ENCODE measurements at places on chromosomes 5 and 9.

- peak; percentile 43 for DNase-seq
Observed at GRCh38 chr9:19999491-20000057, 210.7 kb upstream of the SLC24A2 start.

DNA sequence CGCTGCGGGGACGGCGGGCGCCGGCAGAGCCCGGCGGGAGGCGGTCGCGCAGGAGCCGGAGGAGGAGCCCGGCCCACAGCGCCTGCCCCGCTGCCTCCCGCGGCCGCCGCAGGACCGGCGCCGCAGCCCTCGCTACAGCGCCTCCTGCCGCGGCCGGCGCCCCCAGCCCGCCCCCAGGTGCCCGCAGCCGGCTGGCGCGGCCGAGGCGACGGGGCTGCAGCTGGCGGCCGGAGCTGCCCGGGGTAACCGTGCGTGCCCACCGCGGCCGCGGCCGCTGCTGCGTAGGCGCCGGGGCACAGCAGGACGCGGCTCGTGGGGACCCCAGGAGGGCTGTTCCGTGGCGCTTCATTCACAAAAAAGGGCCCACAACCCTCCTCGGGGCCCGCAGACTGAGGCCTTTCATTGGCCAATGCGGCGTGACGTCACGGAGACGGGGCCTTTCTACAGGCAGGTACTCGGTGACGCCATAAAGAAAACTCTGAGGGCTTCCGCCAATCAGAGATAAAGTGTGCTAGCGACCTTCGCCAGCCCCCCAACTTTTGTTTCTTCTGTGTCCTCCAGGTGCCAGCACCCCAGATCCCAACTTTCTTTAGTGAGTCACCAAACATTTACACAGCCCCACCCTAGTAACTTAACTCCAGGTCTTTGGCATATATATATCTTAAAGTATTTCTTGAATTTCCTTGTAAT, at the start of gene CDC14B:
TSS of gene CDC14B (minus strand) at position 353 of the 690 bp plus-strand sequence. CDS start 465 bp downstream, outside the sequence.
- DNase-seq, result peak; percentile 81

GRCh38 chr5:172782169-172783039, 11.4 kb upstream of the DUSP1 start:
- no peak for DNase-seq

GRCh38 chr9:34459941-34460340, 1.3 kb downstream of the DNAI1 start:
- DNase-seq, result no peak

- peak; percentile 65 for DNase-seq
Observed at GRCh38 chr5:163846512-163846911, 341.1 kb downstream of the MAT2B start.

DNA sequence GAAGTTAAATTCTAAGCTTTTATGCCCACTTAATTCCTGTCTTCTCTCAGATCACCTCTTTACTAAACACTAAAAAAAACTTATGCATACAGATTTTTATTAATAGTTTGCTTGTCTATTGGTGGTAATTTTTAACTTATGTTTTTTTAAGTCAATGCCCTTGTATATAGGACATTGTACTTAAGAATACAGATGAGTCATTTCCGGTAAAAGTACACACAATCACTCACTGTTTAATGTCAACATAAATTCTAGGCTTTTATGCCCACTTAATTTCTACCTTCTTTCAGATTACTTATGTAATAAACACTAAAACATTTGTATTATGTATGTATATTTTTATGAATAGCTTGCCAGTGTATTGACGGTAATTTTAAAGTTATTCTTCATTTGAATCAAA, 872.8 kb upstream of the CDH9 start:
- no peak for DNase-seq

GRCh38 chr9:81656004-81656403, 33.3 kb downstream of the TLE1 start:
- no peak for DNase-seq

- no peak for DNase-seq
Observed at GRCh38 chr9:117253261-117253660, 161.6 kb downstream of the ASTN2 start.

- DNase-seq, result no peak
Observed at GRCh38 chr5:132017316-132017715, 5.9 kb upstream of the ACSL6 start.

DNA sequence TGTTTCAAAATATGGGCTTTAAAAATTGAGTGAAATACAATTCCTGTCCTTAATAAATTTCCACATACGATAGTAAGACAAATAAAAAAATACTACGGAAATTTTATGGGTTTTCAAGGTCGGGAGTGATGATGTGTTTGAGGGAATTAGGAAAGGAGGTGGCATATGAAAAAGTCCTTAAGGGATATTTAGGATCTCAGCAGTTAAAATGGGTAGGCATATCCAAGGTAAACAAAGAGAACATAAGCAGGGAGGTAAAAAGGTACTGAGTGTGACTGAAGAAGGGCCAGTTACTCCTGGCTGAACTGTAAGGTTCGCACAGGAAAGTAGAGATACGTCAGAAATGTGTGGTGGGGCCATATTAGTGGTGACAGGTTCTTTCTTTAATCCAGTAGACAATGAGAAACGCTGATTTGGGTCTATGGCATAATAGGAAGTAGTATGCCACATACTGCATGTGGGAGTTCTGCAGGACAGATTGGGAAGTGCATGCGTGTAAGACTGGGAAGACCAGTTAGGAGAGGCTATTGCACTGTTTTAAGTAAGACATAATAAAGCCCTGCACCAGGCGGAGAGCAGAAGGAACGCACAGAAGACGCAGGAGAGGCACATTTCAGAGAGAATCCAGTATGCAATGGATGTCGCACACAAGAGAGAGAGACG, 937 bp upstream of the HMGCR start:
- DNase-seq, result peak; percentile 87

DNA sequence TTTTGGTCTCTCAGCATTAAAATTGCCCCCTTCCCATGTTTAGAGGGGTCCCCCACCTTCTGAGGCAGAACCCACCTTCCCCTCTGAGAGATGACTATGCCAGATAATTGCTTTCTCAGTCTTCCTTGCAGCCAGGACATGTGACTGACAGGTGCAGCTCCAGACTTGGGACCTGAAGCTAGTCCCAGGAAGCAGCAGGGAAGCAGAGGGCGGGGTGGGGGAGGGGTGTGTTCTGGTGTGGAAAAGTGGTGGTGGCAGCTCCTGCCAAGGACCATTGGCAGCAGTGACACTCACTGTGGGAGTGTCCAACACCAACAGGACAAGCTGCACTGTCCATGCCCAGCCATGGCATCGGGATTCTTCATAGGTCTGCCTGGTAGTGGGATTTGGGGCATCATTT, 2.3 kb downstream of the EIF4E1B start:
- DNase-seq, result no peak

DNA sequence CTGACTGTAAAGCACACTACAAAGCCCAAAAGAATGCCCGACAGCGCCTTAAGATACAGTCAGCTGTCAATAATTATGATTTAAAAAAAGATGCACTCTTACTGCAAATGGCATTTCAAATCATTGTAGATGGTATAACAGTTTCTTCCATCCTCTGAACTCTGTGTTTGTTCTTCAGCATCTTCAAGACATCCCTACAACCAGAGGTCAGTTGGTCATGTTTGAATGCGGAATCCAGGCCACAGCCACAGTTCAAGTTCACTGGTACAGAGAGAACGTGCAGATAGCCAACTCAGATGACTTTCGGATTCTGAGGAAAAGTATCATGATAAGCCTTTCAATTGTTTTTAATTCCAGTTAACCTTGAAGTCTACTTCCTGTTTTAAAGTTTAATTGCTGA, 8.7 kb upstream of the MYOT start:
- no peak for DNase-seq

DNA sequence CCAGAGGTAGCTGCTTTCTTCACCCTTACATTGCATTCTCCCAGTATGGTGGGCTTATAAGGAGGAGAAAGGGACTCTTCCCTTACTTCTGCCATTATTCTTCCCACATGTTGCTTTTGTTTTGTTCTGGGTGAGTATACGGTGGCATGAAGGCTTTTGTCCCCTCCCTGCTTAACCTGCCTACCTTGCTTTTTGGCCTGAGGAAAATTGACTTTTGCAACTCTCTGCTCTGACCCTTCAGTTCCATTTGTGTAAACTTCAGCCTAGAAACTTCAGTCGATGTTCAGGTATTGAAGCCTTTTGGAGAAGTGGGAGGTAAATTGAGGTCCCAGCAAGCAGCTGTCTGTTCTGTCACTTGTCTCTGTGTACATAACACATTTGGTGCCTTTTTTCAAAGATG, 110.2 kb downstream of the PCSK1 start:
- no peak for DNase-seq

DNA sequence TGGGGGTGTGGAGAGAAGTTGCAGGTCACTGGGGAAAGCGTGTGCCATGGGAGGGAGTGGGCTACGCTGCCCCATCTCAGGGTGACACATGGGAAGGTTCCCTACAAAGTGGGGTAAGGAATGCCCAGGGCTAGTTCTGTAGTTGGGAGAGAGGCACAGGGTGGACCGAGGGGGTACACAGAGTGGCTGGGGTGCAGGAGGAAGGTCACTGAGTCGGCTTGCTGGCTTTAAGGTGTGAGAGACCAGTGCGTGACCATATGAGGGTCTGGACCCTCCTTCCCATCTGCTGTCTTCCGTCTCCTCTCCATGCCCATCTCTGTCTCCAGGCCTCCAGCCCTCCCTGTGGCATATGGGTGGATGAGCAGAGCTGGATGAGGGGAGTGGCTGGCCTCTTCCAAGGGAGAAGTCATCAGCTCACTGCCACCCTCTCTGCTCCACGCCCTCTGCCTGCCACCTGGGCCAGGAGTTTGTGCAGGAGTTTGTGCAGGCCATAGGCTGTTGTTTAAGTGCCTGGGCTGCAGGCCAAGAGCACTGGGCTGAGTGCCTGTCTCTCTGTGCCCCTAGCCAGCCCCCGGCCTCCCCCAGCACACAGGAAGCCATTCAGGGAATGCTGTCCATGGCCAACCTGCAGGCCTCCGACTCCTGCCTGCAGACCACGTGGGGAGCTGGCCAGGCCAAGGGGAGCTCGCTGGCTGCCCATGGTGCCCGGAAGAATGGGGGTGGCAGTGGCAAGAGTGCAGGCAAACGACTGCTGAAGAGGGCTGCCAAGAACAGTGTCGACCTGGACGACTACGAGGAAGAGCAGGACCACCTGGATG, 96.8 kb downstream of the PHF2 start:
- no peak for DNase-seq
